ENCODE measurements at places on chromosomes 5 and 9. TPM values are rescaled to one million over a fixed set of nuclear protein-coding genes. Genes with fewer than 3 reads are reported as not detected.

DNA sequence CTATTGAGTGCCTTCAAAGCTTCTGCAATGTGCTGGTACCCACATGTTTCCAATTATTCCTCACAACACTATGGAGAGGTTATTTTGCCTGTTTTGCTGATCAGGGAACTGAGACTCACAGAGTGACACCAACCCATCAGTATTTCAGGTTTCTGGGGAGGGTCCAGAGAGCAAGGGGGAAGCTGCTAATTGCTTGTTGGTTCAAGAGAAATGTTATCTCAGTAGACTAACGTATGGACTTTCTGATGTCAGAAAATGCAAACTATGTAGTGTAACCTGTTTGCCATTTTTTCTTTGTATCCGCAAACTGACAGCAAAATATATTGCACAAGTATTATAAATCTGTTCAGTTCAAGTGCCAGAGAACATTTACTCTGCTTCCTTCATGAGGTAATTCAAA lies 108.3 kb upstream of the MSX2 start:
- no peak for DNase-seq

DNA sequence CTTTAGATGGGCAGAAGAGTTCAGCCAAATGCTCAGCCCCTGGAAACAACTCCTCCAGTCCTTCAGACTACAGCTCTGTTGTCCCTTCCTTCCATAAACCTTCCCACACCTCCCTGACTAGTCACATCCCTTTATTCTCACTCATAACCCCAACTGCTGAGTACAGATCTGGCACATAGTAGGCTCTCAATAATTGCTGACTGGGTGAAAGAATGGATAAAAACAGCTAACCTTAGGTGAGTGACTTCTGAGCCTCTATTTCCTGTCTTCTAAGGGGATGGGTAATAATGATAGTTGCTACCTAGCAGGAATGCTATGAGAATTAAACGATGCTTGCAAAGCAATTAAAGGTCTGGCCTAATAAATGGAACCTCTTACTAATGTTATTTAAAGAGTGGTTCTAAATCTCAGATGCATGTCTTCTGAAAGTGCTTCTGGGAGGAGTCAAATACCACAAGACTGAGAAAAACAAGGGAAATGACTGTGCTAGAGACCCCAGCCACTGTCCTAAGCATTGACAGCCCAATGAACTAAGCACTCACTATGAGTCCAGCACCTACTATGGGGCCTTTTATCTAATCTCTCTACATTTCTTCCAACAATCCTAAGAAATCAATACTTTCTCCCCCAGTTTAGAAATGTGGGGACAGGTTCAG lies 2.5 kb upstream of the NR6A1 start:
- no peak for DNase-seq

DNA sequence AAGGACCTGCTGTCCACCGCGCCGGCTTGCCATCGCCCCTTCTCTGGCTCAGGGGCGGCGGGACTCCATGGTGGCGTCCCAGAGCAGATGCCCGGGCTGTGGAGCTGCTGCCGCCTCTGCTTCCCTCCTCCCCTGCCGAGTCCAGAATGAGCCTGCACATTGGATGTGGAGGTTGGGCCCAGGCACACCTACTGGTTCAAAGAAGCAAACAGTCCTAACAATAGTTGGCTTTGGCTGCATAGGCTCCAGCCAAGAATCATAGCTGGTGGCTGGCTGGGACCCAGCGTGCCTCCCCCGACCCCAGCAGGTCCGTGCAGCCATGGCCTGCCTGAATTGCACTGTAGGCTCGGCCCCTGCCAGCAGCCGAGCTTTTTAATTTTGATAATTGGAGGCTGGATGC lies 25.8 kb downstream of the ADAMTSL2 start:
- no peak for DNase-seq

DNA sequence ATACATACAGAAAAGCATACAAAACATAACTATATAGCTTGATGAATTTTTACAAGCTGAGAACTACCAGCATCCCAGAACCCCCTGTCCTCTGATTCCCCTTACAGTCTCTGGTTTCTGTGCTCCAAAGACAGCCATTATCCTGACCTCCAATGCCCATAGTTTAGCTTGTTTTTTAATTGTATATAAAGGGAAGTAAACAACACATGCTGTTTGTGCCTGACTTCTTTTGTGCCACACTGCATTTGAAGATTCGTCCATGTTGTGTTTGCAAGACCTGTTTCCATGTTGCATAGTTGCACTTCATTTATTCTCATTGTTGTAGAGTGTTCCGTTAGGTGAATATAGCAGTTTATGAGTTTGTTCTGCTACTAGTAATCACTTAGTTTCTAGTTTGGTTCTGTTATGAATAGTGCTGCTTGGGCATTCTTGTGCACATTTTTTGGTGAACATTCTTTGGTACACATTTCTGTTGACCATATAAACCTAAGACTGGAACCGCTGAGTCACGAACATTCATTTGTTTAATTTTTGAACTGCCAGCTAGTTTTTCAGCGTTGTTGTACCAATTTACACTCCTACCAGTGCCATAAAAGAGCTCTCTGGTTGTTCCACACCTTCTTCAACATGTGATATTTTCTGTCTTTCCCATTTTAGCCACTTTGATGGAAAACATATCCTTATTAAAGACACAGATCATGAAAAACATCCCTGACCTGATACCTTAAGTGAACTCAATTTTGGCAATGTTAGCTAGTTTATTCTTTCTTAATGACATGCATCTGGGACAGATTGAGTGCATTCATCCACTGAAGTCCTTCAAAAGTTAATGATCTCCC lies 78.1 kb upstream of the ANXA1 start:
- DNase-seq = no peak

GRCh38 chr5:100899675-100900074 lies 3.4 kb downstream of the ST8SIA4 start:
- no peak for DNase-seq

DNA sequence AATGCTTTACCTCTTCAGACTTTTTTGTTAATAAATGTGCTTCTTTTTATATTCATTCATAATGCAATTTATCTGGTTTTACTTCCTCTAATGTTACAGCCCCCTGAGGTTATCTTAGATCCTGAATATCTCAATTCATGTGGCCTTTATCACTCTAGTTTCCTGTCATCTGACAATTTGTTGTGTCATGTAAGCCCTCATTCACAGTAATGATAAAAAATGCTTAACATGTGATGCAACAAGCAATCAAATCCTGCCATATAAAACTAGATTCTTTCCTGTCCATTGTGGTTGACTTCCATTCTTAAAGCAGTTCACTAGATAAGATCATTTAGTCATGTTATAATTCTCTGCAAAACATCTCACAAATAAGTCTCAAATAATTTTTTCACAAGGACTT lies 991.2 kb upstream of the ACO1 start:
- DNase-seq = no peak

- DNase-seq = peak; percentile 36
Measured at GRCh38 chr9:4011054-4011453, 288.8 kb downstream of the GLIS3 start.

DNA sequence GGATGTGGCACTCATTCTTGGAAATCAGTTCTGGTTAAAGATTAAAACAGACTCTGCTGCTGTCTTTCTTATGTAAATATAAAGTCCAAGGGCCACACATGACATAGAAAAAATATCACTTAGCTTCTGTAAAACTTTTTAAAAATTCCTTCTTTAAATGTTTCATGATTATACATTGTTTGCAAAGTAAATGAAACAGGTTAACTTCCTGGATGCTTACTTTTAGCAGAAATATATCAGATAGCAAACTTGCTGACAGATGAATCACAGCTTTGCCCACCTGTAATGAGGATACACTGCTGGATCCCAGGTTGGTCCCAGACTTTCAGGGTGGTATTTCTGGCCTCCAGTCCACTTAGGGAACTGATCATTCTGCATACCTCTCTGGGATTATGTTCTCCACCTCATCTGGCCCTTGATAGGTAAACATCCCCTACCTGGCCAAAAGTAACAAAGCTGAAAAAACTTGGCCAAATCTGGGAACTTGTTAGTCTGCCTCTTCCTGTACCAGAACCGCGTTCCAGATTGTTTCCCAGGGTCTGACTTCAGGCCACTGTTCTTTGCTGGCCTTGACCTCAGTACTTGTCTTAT lies 340.5 kb downstream of the ADGRV1 start:
- no peak for DNase-seq

DNA sequence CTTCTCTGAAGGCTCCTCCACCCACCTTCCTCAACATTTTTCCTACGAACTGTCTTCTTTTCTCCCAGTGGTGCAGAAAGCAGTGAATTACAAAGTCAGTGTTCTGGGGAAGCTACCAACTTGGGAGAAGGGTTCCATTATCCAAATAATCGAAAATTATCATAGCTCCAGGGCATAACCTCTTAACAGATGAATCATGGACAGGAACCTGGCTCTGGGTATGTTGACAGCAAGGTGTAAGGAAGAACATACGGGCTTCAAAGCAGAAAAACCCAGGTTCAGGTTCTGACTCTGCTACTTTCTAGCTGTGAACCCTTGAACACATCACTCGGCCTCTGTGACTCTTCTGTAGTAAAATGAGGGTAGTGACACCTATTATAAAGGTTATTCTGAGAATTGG lies 351.3 kb downstream of the ENC1 start:
- no peak for DNase-seq

- DNase-seq = no peak
Measured at GRCh38 chr5:141094481-141095262, at the start of gene PCDHB2. Gene PCDHB2 (plus strand): TSS chr5:141094615. CDS start chr5:141094791, 176 bp downstream.

GRCh38 chr9:127734747-127735529 lies at the start of gene TOR2A:
Gene TOR2A (minus strand): TSS chr9:127735294. CDS start chr9:127735270, 24 bp downstream.
- DNase-seq = peak; percentile 97

DNA sequence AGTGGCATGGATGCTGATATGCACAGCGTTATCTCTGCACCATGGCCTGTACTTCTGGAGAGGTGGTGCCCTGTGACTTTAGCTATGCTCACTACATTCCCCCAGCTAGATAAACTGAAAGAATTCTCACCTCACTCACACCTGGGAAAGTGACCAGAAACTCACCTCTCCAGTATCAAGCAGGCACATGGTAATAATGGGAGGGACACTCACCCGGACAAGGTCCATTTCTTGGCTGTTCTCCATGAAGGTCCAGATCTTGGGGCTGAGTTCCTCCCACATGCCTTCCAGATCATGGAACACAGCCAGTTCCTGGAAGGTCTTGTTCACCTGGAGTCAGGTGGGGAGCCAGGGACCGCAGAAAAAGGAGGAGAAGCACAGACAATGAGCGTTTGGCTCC lies 72.8 kb downstream of the NIPSNAP3B start:
- DNase-seq = no peak

- DNase-seq = no peak
Measured at GRCh38 chr9:128614728-128615127, 41.9 kb downstream of the DYNC2I2 start.

GRCh38 chr9:17422994-17423680 lies 155.7 kb upstream of the SH3GL2 start:
- no peak for DNase-seq

- DNase-seq = no peak
Measured at GRCh38 chr9:137516144-137516917, 33.9 kb downstream of the PNPLA7 start.

DNA sequence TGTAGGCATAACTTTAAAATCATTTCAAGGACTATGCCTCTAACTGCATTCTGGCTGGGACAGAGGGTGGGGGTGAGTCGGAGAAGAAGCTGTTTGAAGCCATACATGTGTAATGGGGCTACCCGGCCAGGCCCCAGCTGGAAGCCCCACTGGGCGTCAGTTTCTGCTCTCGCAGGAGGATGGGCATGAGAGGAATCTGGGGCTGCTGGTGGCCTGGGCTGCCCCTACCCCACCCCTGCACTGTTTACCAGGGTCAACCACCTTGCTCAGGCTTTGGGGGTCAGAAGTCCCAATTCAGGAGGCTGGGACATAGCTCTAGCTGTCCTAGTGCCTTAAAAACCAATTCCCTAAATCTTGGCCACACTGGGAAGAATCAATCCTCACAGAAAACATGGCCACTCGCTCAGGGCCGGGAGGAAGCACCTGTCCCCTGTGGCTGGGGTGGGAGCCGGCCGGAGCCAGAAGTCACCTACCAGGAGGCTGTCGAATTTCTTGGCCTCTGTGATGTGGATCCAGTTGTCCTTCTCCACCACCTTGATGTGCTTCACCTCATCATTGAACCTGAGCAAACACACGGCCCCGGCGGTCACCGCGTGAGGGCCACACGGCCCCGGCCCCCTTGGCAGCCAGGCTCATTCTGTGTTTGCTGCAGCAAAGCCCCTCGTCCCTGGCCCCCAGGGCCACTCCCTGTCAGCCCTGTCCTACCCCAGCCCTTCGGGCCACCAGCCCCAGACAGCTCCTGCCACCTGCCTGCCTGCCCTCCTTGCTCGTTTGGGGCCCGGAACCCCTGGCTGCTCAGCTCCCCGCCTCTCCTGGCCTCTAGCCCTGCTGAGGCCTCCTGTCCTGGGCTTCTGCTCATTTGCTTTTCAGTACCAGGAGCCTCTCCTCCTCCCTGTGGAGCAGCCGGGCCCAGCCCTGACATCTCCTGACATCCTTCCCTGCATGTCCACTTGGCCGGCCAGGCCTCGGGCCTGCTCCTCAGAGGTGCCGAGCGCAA lies 33.6 kb upstream of the SARDH start:
- no peak for DNase-seq

- no peak for DNase-seq
Measured at GRCh38 chr5:30001826-30002225, 1191.7 kb upstream of the CDH6 start.

GRCh38 chr9:114030364-114030763 lies 47.7 kb downstream of the AMBP start:
- no peak for DNase-seq

GRCh38 chr5:141383345-141383744 lies 803 bp downstream of the PCDHGA7 start:
- no peak for DNase-seq

GRCh38 chr9:136545965-136546696 lies at the start of gene NOTCH1:
Gene NOTCH1 (minus strand): TSS chr9:136546048. CDS start chr9:136545786, 262 bp downstream.
- DNase-seq = peak; percentile 87

DNA sequence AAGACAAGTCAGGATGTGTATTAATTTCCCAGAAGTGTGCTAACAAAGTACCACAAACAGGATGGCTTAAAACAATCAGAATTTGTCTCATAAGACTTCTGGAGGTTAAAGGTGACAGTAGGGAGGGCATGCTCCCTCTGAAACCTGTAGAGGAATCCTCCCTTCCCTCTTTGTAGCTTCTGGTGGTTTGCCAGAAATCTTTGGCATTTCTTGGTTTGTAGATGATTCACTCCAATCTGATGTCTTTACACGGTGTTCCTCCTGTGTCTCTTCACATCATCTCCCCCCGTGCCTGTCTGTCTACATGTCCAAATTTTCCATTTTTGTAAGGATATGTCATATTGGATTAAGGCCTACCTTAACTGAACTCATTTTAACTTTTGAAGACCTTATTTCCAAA lies 471.5 kb downstream of the ZNF608 start:
- DNase-seq = no peak

- no peak for DNase-seq
Measured at GRCh38 chr5:120769312-120769872, 305.3 kb downstream of the PRR16 start.

- no peak for DNase-seq
Measured at GRCh38 chr5:141234109-141234667, 11.0 kb upstream of the PCDHB15 start.

PROB1 gene
- total RNA-seq = 1.4 TPM

SYK gene
- total RNA-seq = 10.4 TPM

NOXA1 gene
- total RNA-seq = 1.4 TPM

AFAP1L1 gene
- total RNA-seq = 11.2 TPM

C5orf52 gene
- not detected for total RNA-seq

RALGPS1 gene
- 66.9 TPM for total RNA-seq

Measured in spinal cord (tissue), 10 donors.